ENCODE measurements at places on chromosomes 11 and 22. TPM values are rescaled to one million over a fixed set of nuclear protein-coding genes. Genes with fewer than 3 reads are reported as not detected.

GRCh38 chr11:36718451-36718850 is 120.4 kb upstream of the RAG2 start:
- DNase-seq, result no peak

GRCh38 chr11:17010851-17011420 is 3.3 kb downstream of the PLEKHA7 start:
- DNase-seq, result no peak

GRCh38 chr11:120178561-120179056 is 32.2 kb upstream of the OAF start:
- DNase-seq, result no peak

- DNase-seq, result no peak
Observed at GRCh38 chr11:120181376-120181975, 29.4 kb upstream of the OAF start.

DNA sequence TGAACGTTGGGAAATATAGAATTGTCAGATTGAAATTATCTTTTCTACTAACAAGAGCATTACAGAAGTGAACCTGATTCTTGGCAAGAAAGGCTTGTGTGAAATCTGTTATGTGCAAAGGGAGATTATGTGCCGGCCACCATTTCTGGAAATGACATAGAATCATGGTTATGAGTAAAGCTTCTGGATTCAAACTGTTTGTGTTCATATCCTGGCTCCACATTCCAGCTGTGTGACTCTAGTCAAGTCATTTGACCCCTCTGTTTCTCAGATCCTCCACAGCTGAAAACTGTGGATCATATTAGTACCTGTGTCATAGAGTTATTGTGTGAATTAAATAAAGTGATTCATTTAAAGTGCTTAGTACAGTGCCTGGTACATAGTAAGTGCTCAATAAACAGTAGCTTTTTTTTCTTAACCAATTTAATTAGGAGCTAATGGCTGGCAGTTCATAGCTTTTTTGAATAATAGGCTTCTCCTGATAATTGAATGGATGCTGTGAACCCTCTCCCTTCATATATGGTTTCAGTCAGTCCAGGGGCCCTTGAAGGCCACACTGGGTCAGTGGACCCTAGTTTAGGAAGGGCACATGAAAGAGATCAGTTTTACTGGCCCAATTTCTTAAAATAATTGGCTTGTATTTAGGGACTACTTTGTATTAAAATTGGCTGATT is 34.6 kb downstream of the EHF start:
- no peak for DNase-seq

Gene POU2AF3
- polyA plus RNA-seq, result 6.2 TPM

Gene EHF
- 4.5 TPM for polyA plus RNA-seq

DNA sequence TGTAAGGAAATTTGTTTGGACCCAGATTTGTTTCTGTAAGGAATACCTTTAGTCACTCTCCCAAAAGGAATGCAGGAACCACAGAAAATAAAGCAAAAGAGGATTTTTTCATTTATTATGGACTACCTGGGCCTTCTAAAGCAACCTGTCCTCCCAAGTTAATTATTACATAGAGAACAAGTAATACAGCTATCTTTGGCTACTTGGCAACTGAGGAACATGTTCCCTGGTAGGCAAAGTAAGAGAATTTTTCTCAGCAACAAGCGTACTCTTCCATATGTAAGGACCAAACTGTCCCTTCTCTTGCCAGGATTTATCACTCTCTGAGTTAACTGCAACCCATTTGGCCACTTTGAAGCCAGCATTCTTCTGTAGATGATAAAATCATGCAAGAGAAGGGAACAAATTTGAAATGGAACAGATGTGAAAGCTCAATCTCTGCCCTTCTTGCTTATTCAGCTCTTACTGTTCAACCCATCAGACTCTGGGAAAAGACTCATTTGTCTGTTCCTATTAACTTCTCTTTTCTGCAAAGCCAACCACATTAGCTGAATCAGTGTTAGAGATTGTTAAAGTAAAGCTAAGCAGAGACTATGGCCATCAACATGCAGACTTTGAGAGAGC is 190.2 kb downstream of the SWAP70 start:
- no peak for DNase-seq
